ENCODE measurements at places on chromosomes 1 and 21.

- DNase-seq = no peak
These were observed 519.3 kb upstream of the CXADR start for GRCh38 chr21:16993416-16994038.

GRCh38 chr1:84971957-84972356 is 25.0 kb downstream of the MCOLN2 start:
- no peak for DNase-seq

DNA sequence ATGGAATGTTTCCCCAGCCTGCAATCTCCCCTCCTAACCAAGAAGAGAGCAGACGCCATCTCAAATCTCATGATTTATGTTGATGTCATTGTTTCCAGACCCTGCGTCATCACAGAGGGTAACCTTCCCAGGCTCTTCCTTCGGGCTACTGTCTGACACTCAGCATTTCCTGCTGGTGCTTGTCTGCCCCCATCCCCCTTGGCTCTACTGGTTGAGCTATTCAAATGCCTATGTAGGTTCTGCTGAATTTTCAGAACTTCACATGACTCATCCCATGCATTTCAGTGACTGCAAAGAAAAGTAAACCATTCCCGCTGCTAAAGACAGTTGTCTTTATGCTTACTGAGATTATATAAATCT is 24.8 kb upstream of the ITPKB start:
- DNase-seq = no peak

DNA sequence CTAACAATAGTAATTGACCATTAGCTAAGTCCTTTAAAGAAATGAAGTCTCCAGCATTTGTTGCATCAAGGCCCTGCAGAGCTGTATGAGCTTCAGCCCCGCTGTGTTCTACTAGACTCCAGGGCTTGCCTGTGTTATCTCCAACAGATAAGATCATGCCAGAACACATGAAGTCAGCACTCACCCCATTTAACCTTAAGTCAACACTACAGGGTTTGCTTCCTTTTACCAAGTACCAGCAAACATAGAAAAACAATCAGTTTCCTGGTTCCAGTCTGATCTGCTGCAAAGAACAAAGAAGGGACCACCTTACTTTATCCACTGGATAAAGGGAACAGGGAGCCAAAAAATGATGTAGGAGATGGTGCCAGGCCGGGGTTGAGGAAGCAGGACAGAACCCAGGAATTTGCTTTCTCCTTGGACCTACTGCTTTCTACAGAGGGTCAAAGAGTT is 41.3 kb upstream of the ENAH start:
- DNase-seq = no peak

DNA sequence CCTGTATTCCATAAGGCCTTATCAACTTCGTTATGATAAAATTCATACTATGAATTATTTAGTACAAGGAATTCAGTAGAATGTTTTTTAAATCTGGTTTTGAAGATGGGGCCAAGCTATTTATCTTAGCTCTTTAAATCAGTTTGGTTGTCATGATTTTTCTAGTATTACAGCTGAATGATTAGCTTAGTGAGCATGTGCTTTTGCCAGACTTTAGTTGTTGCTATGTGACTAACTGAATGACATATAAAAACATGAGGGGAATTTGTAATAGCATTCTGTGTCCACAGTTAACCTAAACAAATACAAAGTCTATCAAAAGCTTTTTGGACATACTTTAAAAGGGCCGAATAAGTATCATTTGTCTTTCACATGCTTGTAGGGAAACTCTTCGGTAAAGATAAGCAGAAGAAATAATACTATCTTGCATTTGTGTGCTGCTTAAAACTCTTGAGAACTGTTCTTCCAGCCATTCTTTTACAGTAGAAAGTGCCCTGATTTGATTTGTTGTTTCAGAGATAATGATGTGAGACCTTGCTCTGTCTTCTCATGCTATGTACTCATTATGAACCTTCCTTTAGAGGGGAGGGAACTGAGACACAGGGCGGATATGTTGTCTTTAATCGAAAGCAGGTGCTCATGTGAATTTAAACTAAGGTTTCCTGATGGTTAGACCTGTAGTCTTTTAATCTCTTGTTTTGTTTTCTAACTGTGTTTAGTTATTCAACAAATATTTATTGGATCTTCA is 18.8 kb downstream of the NEK7 start:
- no peak for DNase-seq

DNA sequence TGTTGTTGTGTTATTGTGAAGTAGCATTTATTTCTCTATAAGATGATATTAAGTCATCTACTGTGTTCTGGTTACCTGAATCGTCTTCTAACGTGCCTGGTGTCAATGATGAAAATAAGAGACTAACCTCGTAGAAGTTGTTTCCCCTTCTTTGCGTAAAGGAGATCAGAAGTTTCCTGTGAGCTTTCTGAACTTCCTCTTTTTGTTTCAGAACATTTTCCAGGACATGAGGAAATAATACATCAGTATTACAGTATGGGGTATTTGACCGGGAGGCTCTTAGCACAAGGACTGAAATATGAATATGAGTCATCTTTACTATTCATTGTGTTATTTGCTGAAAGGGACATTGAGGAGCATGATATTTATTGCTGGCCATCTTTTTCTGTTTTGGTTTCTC is 1.3 kb downstream of the ST6GALNAC3 start:
- peak; percentile 81 for DNase-seq

GRCh38 chr1:210231846-210232510 is 618 bp upstream of the SERTAD4 start:
- no peak for DNase-seq

- no peak for DNase-seq
These were observed 49.1 kb downstream of the MAP3K7CL start for GRCh38 chr21:29179503-29179902.

GRCh38 chr1:227489572-227489971 is 73.8 kb upstream of the ZNF678 start:
- no peak for DNase-seq

DNA sequence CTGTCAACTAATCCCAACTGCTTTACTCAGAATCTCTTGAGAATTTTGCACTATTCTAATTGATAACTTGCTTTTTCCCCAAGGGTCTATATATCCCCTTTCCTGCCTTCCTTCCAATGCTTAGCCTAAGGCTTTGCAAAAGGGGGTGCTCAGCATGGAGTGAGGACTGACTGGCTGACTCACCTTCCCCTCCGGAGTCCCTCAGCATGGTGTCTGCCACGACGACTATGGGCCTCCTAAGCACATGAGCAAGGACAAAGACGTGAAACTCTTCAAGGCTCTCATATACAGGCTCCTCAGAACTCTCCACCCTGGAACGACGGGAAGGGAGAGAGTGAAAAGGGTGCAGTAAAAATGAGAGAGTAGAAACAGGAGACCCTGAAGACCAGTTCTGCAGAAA is 13.2 kb upstream of the MTMR11 start:
- DNase-seq = no peak

DNA sequence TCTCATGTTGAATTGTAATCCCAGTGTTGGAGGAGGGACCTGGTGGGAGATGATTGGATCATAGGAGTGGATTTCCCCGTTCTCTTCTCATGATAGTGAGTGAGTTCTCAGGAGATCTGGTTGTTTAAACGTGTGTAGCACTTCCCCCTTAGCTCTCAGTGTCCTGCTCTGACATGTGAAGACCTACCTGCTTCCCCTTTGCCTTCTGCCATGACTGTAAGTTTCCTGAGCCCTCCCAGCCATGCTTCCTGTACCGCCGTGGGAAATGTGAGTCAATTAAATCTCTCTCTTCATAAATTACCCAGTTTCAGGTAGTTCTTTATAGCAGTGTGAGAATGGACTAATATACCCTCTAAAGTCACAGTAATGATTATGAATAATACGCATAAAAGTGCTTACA is 248.4 kb upstream of the LRRC7 start:
- no peak for DNase-seq

DNA sequence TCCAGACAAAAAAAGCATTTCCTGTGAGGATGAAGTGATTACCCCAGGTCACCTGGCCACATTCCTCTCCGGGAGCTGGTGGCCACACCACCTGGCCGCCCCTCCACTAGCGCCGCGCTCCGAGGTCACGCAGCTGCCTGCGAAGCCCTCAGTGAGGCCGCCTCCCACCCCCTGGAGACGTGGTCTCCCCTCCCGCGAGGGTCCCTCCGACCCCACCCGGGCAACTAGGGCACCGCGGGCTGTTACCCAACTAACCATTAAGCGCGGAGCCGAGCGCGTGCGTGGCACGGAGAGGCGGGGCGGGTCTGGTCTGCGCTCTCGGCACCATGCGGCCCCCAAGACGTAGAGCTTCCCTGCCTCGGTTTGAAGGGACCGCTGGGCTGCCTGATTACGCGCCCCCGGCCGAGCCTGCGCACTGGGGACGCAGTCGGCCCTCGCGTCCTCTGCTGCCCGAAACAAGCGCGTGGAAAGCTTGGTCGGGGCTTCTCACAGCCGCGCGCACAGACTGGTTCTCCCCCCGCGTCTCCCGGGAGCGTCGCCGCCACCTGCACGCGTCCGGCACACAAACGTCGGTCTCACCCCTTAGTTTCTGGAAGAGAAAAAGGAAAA is 106.5 kb downstream of the SLC16A1 start:
- DNase-seq = no peak

Data from SIG-M5 (cell line).